ENCODE measurements at places on chromosomes 1 and 21.
A peak's percentile ranks its signal among the peaks of the same experiment; 100 is the strongest.

DNA sequence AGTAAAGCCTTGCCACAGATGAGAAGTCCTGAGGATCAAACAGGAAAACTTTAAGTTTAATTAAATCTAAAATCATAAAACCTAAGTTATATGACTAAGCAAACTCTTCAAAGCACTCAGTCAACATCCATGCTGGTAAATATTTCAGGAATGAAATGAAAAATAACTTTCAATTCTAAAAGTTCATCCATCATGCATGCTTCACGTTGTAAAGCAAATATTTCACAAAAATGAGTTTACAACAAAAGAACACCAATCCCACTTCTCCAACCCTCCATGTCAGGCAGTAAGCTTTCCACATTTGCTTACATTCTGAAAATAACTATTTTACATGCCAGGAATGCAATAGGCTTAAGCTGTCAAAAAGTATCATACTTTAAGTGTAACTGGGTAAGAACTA lies 16.8 kb downstream of the APP start:
- DNase-seq, result no peak

- DNase-seq, result no peak
Measured at GRCh38 chr1:164058198-164058597, 500.8 kb upstream of the PBX1 start.

- DNase-seq, result no peak
Measured at GRCh38 chr1:197272791-197273190, 4.7 kb downstream of the CRB1 start.

- no peak for DNase-seq
Measured at GRCh38 chr1:52112489-52112888, 29.4 kb upstream of the ZFYVE9 start.

DNA sequence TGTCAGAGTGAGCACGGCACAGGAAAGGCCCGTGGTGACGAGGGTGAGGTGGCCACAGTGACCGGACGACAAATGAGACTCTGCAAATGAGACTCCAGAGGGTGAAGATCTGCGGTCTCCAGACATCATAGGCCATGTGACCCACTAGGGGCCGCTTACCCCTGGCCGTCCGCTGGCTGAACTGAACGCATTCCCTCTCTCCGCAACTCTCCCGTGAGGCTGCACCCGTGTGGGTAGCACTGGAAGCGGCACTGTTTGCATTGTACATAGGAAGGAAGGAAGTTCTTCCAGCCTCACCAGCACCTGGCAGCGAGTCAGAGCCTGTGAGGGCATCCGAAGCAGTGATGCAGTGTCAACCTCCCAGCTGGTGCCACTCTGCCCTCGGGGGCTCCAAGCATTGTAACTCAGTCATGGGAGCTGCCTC lies 23.6 kb upstream of the SPSB1 start:
- no peak for DNase-seq

DNA sequence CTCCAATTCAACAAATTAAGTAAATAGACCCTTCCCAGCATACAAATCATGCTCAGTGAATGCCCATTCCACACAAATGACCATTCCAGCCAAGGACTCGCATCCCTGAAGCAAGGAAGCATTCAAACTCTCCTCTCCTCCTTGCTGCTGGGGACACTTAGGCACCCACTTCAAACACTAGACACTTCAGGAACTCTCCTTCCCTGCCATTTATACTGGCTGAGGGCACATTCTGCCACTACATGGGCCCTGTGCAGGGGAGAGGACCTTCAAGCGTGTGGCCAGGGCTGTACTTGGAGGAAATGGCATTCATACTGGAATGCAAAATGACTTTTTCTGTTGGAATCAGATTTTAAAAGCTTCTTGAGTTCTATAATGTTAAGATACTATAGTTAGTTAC lies 22.3 kb downstream of the GJA5 start:
- DNase-seq, result no peak

GRCh38 chr21:21182401-21183010 lies 184.3 kb downstream of the NCAM2 start:
- DNase-seq, result no peak

- no peak for DNase-seq
Measured at GRCh38 chr1:66731170-66731865, 20.9 kb upstream of the DYNLT5 start.

DNA sequence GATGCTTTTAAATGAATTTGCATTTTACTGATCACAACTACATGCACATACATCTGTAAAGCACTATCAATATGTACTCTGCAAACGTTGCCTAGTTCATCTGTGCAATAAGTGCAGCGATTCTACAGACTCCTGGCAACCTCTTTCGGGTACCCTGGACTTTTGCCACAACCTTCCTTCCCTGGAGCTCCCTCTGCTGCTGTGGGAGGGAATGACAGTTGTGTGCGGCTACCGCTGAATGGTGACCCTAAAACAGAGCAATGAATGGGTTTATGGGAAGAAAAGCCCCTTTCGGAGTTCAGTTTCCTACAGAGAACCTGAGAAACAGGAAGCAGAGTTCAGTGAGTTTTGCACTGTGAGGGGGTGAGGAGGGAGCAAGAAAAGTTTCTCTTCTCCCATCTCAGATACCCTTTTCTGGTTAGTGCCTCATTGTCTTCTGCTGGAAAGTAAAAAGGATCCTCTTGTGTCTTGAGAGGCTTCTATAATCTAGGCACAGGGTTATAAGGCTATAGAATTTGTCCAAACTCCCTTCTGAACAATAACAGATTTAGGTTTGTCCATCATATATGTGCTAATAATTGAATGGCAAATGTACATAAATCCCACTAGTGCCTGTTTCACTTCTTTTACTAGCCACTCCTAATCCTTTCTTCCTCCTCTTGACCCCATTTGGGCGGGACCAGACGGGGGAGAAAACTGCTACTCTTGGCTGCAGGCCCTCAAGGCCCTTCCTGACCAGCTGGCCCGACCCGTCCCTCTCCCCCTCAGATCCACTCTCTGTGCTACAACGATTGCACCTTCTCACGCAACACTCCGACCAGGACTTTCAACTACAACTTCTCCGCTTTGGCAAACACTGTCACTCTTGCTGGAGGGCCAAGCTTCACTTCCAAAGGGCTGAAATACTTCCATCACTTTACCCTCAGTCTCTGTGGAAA lies 19.8 kb upstream of the SARS1 start:
- DNase-seq, result no peak

DNA sequence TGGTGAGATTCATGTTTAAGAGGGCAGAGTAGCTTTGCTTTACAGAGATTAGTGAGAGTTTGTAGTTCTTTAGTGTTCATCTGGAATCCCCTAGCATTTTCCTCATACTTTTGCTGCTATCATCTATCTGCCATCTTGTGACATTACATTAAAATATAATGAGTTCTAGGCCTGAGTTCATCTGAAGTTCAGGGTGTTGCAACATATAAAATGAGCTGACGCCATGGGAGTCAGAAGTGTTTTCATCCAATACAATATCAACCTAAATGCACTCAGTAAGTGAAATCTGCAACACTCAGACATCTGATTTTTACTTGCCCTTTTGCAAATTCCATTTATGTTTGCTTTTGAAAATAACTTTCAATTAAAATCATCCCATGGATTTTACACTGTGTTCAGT lies 153.8 kb downstream of the NTNG1 start:
- DNase-seq, result no peak

DNA sequence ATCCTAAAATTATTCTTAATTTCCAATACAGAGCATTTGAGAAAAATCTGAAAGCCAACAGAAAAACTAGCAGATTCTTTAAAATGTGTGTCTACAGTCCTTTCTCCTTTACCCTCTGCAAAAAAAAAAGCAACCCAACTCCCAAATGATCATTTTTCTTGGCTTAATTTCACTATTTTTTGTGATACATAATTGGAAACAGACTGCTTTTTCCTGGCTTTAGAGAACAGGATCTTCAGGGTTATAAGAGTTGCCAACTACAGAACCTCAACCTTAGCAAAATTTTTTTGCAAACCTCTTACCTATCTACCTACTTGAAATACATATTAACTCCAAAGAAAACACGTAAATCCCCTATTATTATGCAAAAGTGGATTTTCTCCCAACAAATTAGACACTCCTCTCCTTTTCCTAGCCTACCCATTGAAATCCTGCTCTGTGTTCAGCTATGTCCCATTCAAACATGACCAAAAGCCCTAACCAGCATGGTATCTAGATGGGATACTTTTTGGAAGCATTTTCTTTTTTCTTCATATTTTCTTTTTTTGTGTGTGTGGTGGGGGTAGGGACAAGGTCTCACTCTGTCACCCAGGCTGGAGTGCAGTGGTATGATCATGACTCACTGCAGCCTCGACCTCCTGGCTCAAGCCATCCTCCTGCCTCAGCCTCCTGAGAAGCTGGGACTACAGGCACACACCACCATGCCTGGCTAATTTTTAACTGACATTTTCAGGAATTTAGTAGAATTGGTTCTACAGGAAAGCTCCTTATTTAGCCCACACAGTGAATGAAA lies 9.0 kb downstream of the TGFBR3 start:
- no peak for DNase-seq

- DNase-seq, result no peak
Measured at GRCh38 chr21:41168391-41169257, 664 bp downstream of the BACE2 start.

DNA sequence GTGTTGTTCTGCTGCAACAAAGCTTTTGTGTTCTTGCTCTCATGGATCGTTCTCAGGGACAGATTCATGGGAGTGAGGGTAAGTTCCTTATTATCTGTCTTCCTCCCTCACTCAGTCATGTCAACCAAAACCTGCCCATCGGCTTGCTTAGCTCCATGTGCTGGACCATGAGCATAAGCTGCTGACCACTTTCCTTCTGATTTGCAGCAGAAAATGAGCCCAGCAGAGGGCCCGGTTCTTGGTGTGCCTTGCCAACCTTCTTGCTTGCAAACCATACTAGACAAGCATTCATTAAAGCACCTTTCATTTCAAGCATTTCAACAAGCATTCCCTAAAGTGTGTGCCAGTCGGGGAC lies 64.0 kb upstream of the COA6 start:
- DNase-seq, result no peak

- DNase-seq, result no peak
Measured at GRCh38 chr1:1119272-1119890, 3.5 kb upstream of the C1orf159 start.

DNA sequence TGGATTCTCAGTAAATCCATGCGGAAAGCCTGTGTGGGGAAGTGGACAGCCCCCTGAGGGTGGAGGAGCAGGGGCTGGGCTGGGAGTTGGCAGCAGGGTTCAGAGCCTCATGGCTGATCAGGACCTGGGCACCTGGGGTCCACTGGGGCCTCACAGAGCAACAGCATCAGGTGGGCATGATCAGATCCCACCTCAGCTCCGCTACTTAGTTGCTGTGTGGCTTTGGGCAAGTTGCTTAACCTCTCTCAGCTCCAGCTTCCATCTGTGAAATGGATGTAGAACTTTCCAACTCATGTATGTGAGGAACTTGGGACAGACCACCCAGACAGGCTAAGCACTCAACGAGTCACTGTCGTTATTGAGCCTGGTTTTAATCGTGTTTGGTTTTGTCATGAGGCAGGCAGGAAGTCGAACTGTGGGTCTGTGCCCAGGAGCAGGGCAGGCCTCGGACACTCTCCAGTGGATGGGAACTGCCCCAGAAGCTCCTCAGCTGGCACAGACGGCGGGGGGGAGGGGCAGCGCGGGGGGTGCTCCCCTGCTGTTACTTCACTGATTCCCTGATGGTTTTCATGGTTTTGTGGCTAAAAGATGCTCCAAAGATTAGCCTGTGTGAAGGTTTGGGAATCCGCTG lies 155.8 kb upstream of the TMEM51 start:
- no peak for DNase-seq

GRCh38 chr1:195754303-195754702 lies 853.9 kb downstream of the KCNT2 start:
- DNase-seq, result no peak

DNA sequence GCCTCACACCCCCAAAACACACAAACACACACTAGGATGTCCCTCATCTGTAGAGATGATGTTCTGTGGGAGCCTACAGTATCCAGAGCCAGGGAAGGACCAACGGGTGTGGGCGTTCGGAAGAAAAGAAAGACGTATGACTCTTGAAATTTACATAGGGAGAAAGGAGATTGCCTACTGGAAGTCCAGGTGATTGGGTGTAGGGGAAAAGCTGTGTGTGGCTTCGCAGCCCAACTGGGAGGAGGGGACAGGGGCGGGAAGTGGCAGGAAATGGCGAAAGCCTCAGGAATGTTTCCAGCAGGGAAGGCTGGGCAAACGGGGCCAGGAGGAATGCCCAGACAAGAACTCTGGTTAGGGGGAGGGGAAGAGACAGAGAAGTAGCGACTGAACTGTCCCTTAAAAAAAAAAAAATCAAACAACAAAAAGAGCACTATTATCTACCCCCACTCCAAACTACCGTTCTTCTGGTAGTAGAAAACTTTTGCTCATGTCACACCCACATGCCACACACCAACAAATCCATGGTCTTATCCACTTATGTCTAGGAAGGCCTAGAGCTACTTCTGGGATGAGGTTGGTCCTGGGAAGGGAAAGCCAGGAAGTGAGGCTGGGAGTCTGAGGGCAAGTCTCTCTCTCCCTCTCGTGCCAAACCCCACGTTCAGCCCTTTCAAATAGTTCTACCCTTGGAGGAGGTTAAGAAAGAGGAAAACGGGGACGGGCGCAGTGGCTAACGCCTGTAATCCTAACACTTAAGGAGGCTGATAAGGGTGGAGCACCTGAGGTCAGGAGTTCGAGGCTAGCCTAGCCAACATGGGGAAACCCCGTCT lies 1.8 kb upstream of the CKS1B start:
- DNase-seq, result peak; percentile 34

GRCh38 chr21:46559291-46559983 lies 45.4 kb downstream of the S100B start:
- DNase-seq, result no peak

DNA sequence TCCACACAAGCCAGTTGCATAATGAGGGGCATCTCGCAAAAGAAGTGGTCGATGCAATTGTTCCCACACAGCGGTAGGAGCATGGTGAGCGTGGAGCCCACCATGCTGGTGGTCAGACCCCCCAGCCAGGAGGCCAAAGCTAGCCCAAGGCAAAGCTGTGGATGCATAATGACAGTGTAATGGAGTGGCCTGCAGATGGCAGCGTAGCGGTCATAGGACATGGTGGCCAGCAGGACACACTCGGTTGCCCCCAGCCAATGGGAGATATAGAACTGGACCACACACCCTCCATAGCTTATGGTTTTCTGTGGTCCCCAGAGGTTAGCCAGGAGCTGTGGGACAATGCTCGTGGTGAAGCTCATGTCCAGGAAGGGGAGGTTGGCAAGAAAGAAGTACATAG lies 4.3 kb downstream of the OR2C3 start:
- no peak for DNase-seq

DNA sequence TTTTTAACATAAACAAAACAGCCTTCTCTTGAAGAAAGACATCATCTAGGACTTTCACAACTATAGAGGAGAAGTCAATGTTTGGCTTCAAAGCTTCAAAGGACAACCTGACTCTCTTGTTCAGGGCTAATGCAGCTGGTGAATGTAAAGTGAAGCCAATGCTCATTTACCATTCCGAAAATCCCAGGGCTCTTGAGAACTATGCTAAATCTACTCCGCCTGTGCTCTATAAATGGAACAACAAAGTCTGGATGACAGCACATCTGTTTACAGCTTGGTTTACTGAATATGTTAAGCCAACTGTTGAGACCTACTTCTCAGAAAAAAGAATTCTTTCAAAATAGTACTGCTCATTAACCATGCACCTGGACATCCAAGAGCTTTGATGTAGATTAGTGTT lies 259.8 kb upstream of the NR5A2 start:
- DNase-seq, result no peak
